GM12892 (cell line): ENCODE measurements at places on chromosomes 13 and 19.

DNA sequence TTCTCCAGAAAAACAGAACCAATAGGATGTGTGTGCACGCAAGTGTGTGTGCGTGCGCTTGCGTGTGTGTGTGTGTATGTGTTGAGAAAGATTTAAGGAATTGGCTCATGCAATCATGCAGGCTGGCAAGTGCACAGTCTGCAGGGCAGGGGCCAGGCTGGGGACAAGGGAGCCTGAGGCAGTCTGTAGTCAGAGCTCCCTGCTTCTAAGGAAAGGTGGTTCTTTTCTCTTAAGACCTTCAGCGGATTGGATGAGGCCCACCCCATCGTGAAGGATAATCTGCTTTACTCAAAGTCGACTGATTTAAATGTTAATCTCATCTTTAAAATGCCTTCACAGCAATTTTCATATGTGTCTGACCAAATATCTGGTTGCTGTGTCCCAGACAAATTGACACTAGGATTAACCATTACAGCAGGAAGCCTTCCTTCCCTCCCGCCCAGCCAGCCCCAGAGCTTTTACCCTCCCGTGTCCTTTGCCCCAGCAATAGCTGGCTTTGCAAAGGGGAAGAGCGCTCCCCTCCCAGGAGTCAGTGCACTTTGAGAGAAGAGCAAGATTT is 15.0 kb upstream of the NAXD start:
- no peak for DNase-seq

DNA sequence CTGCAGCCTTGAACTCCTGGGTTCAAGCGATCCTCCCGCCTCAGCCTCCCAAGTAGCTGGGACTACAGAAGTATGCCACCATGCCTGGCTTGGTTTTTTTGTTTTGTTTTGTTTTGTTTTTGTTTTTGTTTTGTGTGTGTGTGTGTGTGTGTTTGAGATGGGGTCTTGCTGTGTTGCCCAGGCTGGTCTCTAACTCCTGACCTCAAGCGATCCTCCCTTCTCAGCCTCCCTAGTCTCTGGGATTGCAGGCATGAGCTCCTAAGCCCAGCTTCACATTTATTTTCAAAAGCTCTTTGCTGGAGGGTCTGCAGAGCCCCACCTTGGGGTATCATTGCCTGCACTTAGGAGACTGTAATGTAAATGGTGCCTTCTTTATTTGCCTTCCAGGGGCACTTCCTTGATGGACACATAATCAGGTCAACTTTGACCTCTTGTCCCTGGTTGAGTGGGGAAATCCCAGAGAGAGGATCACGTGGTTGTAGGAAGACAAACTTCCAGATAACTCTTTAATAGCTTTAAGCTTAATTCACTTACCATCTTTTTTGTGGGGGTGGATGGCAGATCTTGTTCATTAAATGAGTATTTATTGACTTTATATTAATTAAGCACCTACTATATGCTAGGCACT is 72.9 kb upstream of the NPAS1 start:
- no peak for DNase-seq

DNA sequence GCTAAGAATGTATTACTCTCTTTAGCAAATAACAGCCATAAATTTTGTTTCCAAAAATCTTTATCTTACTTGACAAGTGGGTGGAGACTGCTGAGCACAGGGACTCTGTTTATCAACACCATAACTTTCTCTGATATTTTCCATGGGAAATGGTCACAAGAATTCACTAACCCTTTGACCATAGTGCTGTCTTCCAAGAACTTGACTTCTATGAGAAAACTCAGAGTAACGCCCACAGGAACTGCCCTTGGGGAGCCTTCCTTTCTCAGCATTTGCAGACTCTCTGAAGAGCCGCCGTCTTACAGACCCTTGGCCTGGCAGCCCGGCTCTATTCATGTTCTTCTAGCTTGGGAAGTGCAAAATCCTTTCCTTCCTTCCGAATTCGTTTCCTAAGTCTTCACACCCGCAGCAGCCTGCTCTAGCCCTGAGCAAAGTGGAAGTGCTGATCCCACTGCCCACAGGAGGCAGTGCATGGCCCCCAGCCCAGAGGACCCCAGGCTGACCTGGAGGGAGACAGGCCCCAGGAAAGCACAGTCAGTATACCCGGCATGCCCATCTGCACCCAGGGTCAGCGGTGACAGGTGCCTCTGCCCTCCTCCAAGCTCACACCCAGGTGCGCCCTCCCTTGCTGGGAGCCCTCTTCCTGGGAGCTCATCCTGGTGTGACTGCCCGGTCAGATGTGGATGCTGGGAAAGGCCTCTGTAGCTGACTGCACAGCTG is 10.2 kb downstream of the GAS6 start:
- peak; percentile 21 for DNase-seq

- DNase-seq = no peak
These were observed 21.8 kb downstream of the DHRS12 start for GRCh38 chr13:51782026-51782710.

GRCh38 chr19:49786376-49786820 is 19.6 kb downstream of the AP2A1 start:
- no peak for DNase-seq

- no peak for DNase-seq
These were observed 356.6 kb downstream of the EFNB2 start for GRCh38 chr13:106178816-106179215.

DNA sequence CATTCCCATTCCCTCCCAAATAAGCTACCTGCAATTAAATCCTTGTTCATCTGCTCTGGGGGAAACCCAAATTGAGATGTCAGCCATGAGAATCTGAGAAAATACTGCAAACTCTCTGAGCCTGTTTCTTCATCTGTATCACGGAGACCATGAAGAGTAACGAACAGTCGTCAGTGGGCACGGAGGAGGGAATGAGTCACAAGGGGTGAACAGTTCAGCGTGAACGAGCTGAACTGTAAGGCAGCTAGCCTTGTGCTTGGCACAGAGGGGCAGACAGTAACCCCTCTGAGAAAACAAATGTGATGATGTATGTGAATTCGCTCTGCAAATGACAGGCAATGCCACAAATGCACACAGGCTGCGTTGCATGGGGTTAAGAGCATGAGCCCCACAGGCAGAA is 288.7 kb downstream of the FOXO1 start:
- no peak for DNase-seq

- DNase-seq = no peak
These were observed 45.8 kb downstream of the MTUS2 start for GRCh38 chr13:28865951-28866350.

GRCh38 chr19:56101746-56102535 is 19.2 kb downstream of the ZNF787 start:
- no peak for DNase-seq

DNA sequence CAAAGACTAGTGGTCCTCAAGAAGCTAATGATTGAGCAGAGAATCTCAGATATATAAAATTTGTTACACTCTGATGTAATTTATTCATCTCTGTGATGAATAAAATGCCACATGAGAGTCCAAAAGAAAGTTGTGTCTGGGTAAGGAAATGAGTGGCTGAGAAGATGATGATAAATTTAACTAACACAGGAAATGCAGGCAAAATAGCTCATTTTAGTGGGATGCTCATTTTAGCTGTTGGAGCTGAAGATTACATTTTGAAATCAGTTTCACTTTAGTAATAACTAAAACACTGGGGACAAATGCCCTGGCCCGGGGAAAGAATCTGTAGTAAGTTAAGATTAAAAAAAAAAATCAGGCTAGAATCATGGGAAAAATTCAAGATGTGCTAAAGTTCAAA is 35.2 kb downstream of the SPRY2 start:
- no peak for DNase-seq

GRCh38 chr13:66940113-66940512 is 290.0 kb downstream of the PCDH9 start:
- DNase-seq = no peak

DNA sequence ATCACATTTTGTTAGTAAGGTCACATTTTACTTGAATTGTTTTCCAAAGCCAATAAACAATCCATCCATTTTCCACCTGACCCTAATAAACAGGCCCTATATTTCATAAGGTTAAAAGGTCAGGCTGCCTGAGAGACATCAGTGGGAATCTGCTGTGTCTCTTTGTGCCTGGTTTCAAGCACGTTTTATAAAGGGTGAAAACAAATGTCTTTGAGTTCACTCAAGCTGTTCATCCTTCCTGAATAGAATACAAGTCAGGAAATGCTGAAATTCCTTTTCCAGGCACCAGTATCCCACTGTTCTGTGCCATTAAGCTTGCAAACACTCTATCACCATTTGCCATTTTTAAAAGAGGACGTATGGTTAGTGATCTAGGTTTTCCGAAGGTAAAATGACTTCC is 67.5 kb upstream of the SPATA13 start:
- DNase-seq = no peak

DNA sequence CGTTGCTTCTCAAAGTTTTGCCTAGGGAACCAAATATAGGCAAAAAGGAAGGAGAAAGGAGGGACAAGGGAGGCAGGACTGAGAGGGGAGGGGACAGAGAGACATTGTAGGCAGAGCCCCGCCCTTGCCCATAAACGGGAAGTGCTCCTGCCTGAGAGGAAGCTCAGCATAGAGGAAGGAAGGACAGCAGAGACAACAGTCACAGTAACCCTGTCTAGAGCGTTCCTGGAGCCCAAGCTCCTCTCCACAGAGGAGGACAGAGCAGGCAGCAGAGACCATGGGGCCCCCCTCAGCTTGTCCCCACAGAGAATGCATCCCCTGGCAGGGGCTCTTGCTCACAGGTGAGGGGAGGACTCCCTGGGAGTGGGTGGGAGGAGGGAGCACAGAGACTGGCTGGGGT is at the start of gene CEACAM21:
Gene CEACAM21 (plus strand): TSS at position 169 of the 400 bp plus-strand sequence. CDS start 109 bp downstream, at position 278.
- DNase-seq = peak; percentile 58

- peak; percentile 36 for DNase-seq
These were observed 11.1 kb upstream of the PLIN3 start for GRCh38 chr19:4878491-4878968.

DNA sequence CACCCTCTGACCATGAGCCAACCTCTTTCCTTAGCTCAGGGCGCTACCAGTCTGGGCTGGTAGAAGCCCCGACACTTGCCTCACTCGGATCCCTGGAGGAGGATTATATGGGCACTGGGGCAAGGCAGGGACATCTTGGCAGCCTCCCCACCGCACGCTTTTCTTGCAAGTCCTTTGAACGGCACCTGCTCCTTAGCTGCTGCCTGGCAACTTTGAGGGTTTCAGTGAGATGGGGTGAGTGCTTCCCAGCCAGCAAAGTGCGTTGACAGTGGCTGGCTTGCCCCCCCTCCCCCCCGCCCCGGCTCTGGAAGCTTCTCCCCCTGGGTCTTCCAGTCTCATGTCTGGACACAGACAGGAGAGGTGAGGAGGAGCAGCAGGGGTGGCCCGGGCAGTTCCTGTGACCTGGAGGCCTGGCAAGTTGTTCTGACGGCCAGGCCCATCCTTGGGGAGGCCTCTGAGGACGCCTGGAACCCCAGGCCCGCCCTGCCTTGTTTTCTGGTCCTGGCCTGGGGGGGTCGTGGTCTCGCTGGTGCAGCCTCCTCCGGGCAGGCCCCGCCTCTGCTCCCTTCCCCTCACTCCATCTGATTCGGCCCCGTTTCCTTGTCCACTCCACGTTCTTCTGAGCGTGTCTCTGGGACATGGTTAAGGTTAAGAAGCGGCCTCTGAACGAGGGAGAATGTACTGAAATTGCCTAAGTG is 75.2 kb downstream of the ATP11A start:
- DNase-seq = no peak

DNA sequence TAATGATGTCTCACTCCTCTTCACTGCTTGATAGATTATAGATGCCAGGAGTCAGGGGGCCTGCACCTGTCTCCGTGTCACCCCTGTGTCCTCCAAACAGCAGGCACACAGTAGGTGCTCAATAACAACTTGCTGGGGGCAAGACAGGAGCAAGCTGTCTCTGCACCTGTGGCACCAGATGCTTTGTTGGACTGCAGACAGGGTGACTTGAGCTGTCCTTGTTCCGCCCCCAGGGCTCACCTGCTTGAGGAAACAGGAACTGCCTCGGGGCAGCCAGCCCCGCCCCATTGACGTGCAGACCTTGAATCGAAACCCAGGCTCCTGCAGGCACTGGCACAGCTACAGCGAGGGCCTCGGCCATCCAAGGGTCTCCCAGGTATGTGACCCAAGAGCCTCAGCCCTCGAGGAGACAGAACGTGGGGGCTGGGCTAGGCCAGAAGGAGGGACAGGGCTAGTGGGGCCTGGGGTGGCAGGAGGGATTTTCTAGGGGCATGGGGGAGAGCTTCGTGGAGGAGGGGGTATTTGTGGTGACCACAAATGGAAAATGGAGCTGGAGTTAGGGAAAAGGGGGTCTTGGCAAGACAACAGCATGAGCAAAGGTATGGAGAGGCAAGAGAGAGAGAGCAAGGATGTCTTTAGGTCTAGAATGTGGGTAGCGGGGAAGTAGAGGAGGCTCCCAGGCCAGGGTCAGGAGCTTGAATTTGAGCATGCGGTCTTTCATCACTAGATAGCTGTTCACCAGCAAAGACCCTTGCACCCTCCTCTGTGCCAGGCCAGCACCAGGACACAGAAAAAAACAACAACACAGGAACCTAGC is at the start of gene HSH2D:
Gene HSH2D (plus strand): TSS at position 287 of the 817 bp plus-strand sequence. CDS start 5,066 bp downstream, outside the sequence.
- DNase-seq = peak; percentile 75

- DNase-seq = peak; percentile 4
These were observed 6.5 kb downstream of the CEBPA start for GRCh38 chr19:33295621-33296487.

DNA sequence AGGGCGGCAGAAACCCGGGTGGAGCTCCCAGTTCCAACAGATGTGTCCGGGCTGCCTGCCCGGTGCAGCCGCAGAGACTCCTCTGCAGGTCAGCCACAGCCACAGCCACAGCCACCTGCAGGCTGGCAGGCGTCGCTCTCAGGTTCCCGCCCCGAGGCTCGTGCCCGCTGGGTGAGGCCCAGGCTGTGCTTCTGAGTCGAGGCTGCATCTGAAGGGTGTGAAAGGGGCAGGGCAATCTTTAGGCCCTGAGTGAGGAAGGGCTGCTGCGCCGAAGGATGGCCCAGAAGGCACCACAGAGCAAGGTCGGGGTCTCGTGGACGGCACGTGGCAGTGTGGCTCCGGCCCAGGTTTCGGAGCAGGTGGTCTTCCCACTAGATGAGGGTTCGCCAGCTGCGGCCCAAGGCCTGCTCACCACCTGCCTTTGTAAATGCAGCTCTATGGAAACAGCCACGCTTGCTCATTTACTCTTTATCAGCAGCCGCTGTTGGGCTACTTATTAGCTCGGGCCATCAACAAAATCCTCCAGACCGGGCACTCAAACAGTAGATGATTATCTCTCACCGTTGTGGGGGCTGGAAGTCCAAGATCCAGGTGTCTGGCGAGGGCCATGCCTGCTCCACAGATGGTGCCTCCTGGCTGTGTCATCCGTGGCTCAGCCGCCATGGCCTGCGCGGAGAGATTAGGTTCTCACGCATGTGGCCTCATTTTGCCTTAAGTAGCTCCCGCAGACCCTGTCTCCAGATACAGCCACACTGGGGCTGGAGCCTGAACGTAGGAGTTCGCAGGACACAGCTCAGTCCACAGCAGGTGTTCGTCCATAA is 40.3 kb upstream of the TFDP1 start:
- DNase-seq = no peak

DNA sequence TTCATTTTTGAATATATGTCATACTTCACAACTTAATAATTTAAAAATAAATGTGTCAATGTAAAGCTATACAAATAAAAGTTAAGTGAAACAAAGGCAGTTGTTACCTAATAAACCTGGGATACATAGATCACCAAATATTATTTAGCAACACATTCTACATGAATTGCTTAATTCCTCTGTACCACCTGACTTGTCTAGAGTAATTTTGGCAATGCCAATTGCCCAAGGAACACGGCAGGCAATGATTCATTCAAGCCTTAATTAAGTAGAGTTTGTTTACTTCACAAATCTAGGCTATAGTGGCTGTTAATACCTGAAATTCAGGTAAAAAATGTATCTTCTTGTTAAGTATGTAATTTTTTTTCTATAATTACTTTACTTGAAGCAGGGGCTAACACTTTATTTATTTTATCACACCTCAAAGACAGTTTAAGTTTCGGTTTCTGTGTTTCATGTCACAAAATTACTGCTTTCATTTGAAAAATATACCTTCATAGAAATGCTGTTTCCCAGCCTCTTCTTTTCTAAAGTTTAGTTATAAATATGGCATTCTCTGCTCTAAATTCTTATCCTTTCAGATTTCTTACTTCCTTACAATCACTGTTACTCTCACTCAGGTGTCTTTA is 705.7 kb downstream of the SLITRK5 start:
- no peak for DNase-seq
